Stimulated activated naive CD4-positive, alpha-beta T cell (primary cell): ENCODE measurements at places on chromosomes 16 and 17.

- DNase-seq = no peak
These were observed 70.5 kb downstream of the TIMM22 start for GRCh38 chr17:1067282-1067956.

DNA sequence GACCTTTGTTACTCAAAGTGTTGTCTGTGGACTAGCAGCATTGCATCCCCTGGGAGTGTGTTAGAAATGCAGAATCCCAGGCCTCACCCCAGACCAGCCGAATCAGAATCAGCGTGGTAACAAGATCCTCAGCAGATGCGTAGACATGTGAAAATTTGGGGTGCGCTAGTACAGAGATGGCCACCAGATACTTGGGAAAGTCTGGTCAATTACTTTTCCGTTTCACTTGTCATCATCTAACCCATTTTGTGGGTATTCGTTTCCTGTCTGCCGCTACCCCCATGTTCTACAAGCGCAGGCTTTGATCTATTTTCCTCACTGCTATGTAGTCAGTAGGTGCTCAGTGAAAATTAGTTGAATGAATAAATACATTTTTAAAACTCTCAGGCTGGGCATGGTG is 33.1 kb upstream of the HERPUD1 start:
- DNase-seq = no peak

DNA sequence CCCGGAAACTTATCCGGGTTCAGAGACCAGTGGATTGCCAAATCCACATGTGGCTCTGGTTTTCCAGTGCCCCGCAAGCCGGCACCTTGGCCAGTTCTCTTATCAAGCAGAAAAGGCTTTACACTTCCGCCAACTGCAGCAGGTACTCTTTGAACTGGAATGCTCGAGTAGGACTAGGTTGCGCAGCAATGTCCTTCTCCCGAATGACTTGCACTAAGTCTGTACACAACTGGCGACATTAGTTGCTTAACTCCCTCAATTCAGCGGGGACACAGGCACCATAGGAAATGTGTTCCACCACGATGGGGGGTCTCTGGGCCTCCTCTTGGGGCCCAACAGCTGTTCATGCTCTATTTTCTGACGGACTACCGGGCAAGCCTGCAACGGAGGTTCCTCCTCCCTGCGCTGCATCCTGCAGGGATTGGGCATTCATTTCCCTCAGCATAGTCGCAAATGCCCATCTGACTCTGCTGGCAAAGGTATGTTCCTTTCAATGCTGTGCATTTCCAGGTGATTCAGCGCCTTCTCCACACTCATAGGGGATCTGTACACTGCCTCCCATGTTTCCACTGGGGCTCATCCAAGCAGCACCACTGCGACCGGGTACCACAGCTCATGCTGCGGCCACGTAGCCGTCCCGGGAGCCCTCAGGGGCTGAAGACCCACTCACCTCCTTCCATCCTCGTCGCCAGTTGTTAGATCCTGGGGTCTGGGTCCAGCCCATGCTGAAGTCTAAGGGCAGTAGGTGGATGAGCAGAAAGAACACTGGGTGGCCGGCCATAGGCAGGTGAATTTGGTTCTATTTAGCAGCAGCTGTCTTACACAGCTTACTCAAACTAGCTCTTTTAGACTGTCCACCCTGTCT is 34.2 kb upstream of the APPBP2 start:
- no peak for DNase-seq

- DNase-seq = no peak
These were observed 12.0 kb downstream of the GALK1 start for GRCh38 chr17:75752802-75753513.

DNA sequence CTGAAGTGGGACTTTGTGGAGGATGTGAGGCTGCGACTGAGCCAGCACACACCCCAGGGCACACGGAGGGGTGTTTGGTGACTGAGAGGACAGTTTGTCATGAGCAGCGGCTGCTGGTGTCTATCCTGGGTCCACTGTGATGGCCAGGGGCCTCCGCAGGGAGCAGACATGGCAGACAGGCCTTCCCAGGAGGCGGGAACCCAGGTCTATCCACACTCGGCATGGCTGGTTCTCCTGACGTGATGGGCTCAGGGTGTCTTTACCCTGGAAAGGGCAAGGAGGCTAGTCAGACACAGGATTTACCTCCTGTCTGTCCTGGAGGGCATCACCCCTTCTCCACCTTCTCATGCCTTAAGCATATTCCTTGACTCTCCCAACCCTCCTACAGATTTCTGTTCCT is 671 bp upstream of the CD300C start:
- DNase-seq = no peak

DNA sequence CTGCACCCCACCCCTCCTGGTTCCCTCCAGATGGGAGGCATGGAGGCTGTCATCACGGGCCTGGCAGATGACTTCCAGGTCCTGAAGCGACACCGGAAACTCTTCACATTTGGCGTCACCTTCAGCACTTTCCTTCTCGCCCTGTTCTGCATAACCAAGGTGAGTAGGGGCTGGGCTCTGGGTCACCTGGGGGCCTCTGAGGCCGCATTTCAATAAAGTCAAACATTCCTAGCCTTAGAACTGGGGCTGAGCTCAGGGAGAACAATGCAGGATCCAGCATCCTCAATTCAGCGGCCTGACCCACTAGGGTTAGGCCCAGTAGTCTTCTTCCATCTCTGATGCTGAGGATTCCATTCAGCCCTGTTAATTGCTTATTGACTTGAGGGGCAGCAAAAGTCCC is 42.1 kb downstream of the SLC6A2 start:
- no peak for DNase-seq

DNA sequence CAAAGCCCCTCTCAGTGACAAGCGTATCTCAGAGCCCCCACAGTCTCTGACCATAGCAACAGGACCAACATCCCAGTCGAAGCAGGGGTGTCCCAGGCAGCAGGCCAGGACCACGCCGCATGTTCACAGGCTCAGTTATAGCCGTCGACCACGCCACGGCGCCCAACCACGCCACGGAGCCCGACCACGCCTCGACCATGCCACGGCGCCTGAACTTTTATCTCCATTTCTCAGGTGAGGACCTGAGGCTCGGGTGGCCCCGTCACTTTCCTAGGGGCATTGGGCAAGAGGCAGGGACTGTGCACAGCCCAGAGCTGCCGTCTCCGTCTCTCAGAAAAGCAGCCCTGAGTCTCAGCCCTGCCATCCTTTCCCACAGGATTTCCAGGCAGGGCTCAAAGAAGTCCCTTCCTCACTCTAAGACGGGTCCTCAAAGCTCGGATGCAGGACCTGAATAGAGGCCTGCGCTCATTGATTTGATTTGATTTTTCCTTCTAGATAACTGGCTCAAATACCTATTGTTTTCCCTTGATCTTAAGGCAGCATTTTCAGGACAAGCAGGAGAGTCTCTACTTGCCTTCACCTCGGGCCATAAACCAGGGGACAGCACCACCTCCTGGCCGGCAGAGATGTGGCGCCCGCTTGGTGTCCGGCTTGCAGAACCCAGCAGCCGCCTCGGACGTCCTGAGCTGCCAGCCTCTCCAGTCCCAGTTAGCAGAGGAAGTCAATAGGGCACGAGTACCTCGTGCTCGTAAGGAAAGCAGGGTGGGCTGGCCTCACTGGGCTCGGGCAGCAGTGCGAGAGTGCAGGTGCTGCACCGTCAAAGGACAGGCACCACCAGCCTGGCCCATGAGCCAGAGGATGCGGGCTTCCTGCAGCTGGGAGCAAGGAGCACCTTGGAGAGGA is 38.8 kb downstream of the C16orf95 start:
- no peak for DNase-seq

GRCh38 chr17:49588726-49589576 is 13.3 kb downstream of the NXPH3 start:
- DNase-seq = no peak

- no peak for DNase-seq
These were observed 678 bp upstream of the BAIAP2 start for GRCh38 chr17:81034168-81034777.

DNA sequence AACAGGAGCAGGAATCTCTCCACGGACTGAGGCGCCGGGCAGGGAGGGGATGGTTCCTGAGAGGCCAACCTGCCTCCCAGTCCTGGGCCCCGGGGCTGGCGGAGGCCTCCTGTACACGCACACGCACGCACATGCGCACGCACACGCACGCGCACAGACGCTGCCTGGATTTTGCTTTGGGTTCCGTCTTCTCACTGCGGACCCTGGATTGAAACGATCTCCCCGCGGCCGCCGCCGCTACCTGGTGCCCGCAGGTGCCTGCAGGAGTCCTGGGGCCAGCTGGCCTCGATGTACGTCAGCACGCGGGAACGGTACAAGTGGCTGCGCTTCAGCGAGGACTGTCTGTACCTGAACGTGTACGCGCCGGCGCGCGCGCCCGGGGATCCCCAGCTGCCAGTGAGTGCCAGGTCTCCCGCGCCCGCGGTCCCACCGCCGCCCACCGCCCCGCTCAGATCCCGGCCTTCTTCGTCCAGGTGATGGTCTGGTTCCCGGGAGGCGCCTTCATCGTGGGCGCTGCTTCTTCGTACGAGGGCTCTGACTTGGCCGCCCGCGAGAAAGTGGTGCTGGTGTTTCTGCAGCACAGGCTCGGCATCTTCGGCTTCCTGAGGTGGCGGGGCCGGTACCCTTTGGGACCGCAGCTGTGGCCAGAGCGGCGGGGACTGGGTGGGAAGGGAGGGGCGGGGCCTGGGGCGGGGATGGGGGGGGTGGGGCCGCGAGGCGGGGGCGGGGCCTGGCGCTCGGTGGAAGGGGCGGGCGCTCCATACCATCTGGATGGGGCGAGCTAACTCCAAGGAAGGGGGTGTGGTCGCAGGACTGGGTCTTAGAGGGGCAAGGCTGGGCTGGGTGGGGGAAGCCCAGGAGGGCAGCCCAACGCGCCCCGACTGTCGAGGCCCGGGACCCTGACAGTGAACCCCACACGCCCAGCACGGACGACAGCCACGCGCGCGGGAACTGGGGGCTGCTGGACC is 12.3 kb downstream of the CES4A start:
- peak; percentile 41 for DNase-seq

GRCh38 chr16:58393138-58393504 is 850 bp downstream of the GINS3 start:
- DNase-seq = no peak

- peak; percentile 8 for DNase-seq
These were observed 81.5 kb upstream of the TNRC6C start for GRCh38 chr17:77877036-77877435.

DNA sequence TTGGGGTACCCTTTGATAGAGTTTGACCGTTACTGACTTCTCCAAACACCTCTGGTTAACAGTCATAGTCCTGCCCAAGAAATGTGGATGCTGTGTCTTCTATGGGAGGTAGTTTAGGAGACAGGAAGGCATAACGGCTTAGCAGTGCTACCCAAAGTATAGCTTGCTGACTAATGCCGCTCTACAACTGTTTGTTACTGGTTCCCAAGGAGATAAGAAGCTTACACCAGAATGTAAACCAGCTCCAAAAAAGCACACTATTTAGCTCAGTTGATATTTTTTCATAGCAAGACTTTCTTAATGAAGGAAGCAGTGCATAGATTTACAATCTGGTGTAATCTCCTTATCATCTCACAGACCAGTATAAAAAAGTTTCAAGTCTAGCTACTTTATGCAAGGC is 95.7 kb downstream of the HS3ST3B1 start:
- no peak for DNase-seq

- no peak for DNase-seq
These were observed 14.4 kb upstream of the DOK4 start for GRCh38 chr16:57500578-57501111.

- DNase-seq = no peak
These were observed 4.1 kb downstream of the DHODH start for GRCh38 chr16:72012607-72013006.

- peak; percentile 73 for DNase-seq
These were observed at the start of the genes C16orf86 and ENKD1 for GRCh38 chr16:67666559-67667452. C16orf86 (plus strand) TSS chr16:67666814; CDS start chr16:67666971, 157 bp downstream. ENKD1 (minus strand) TSS chr16:67666750; CDS start chr16:67666442, 308 bp downstream.

GRCh38 chr17:31371511-31372097 is 19.9 kb upstream of the RAB11FIP4 start:
- no peak for DNase-seq

- DNase-seq = peak; percentile 33
These were observed 84.8 kb upstream of the TNRC6C start for GRCh38 chr17:77873500-77874302.

DNA sequence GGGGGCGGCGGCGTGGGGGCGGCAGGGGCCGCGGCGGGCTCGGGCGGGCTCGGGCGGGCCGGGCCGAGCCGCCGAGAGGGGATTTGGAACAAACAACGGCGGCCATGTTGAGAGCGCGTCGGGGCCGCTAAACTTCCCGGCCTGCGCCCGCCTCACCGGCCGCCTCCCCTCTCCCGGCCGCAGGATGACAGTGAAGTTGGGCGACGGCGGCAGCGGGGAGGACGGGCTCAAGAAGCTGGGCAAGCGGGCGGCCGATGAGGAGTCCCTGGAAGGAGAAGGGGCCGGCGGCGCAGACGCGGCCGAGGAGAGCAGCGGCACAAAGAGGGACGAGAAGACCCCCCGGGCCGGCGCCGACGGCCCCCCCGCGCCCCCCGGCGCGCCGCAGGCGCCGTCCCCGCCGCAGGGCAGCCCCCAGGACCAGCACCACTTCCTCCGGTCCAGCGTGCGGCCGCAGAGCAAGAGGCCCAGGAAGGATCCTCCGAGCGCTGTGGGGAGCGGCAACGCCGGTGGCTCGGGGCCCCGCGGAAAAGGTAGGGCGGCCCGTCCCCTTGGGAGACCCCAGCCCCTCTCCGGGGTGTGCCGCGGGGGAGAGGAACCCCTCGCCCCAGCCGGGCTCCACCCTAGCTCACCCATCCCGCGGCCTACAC is 2.4 kb downstream of the CRAMP1 start:
- DNase-seq = no peak

DNA sequence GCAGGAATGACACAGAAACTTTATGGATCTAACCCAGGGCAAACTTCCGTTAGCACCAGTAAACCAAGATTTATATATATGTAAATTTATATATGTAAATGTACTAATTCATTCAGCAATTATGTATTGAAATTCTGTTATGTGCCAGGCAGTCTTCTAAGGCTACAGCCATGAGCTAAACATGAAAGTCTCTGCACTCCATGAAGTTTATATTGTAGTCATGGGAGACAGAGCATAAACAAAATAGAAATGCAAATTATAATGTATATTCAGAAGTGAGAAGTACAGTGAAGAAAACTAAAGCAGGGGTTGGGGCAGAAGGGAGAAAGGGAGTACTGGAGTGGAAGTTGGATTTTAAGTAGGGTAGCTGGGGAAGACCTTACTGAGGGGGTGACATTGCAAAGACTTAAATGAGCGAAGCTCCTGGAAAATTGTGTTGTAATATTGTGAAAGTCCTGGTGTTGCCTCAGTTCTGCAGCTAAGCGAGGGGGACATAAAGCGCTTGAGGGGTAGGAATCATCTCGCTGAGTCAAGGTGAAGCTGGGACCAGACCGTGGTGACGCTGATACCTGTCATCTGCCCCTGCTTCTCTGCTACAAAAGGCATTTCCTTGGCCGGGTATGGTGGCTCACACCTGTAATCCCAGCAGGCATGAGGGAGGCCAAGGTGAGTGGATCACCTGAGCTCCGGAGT is 64.8 kb downstream of the YPEL2 start:
- no peak for DNase-seq

GRCh38 chr17:36533935-36534839 is 481 bp downstream of the MYO19 start:
- peak; percentile 75 for DNase-seq

- no peak for DNase-seq
These were observed 685 bp downstream of the FASN start for GRCh38 chr17:82097184-82097918.
